Globus pallidus (tissue), 1 donor: ENCODE measurements at places on chromosomes 6 and 20.

DNA sequence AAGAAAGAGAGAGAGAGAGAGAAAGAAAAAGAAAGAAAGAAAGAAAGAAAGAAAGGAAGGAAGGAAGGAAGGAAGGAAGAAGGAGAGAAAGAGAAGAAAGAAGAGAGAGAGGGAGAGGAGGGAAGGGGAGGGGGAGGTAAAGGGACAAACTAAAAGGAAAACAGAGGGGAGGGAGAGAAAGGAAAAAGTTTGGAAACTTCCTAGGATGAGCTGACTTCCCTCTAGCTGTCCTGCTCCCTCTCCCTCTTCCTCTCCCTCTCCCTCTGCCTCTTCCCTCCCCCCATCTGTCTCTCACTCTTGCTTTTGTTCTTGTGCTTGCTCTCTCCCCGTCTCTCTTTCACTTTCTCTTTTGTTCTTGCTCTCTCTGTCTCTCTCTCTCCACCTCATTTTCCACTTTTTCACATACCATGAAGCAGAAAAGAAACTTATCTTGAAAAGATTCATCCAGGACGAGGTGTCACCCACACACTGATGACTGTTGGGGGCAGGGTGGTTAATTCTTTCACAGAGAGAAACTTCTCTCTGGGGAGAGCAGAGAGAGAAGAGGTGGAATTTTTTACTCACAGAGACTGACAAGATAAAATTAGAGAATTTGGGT lies 56.4 kb upstream of the DUSP22 start:
- DNase-seq = no peak

- no peak for DNase-seq
Observed at GRCh38 chr6:147805155-147805554, 296.7 kb downstream of the SAMD5 start.

- DNase-seq = no peak
Observed at GRCh38 chr6:140554421-140554820, 1180.0 kb upstream of the CITED2 start.

DNA sequence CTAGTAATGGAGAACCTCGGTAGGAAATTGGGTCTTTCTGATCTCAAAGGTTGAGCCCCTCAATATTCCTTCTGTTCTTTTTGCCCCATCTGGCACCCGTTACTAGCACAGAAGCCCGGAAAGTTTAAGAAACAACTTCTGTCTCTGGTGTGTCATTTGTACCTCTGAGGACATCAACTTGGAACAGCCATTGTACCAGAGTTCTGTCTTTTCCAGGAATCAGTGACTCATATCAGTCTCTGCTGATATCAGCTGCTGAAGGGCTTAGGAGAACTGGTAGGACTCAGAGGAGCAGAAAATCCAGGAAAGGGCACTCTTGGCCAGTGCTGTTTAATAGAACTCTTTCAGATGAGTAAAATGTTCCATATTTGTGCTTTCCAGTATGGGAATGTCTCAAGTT lies 78.3 kb upstream of the CHD6 start:
- no peak for DNase-seq

DNA sequence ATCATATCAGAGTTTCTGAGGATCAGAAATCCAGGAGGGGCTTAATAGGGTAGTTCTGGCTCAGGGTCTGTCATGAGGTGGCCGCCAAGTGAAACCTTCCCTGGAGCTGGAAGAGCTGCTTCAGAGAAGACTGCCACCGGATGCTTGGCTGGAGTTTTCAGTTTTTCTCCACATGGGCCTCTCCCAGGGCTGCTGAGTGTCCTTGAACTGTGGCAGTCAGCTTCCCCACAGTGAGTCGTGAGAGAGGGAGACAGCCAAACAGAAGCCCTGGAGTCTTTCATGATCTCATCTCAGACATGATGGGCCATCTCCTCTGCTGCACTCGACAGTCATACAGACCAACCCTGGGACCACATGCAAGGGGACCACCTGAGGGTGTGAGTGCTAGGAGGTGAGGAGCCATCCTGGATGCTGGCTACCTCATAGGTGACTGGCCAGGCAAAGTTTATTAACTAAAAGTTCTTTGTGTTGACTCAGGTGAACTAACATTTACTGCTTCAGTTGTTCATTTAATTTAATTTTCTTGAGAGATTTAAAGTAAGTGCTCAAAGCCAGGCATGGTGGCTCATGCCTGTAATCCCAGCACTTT lies 71.5 kb downstream of the SHLD1 start:
- no peak for DNase-seq

DNA sequence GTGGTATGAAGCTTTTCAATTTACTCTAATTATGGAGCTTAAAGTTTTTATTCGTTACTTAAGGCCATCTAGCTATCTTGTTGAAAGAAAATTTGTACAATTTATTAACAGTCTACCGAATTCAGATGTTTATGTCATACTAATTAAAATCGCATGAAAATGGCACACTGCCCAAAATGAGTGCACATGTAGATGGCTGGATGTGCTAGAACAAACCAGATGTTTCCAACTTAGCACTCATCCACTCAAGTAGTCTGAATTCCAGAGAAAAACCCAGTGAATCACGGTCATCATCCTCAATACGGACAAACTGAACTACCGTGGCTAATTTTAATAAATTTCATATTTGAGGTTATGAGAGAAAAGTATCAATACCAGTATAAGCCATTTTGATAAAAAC lies 70.4 kb downstream of the COL12A1 start:
- DNase-seq = no peak

DNA sequence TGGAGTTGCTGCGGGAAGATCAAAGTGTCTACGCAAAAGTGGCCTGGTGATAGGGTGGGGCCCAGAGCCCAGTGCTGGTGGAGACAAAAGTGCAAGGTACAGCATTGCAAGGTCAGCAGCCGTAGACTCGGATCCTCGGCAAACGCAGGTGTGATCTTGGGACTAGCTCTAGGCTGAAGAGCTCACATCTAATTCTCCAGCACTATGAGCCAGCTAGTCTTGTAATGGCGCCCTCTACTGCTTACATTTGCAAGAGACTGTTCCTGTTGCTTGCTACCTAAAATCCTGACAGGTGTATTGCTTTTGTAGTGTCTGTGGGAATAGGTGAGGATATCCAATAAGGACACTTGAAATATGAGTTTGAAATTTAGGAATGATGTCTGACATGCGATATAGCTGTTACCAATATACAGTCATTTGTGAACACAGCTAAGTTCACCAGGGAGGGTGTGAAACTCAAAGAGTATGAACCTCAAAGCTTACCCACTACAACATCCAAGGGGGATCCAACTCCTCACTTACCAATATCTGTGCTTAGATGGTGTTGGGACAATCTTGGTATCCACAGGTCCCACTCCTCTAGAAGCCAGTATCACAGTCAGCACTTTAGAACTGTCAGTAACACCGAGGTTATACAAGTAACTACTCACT lies 58.4 kb downstream of the PDE7B start:
- DNase-seq = peak; percentile 33
